ENCODE measurements at places on chromosomes 4 and X. TPM values are rescaled to one million over a fixed set of nuclear protein-coding genes. Genes with fewer than 3 reads are reported as not detected.

GRCh38 chr4:47690611-47691010, 147.3 kb downstream of the CORIN start:
- no peak for DNase-seq

GRCh38 chr4:152099061-152099425, 338.2 kb upstream of the GATB start:
- DNase-seq: no peak

DNA sequence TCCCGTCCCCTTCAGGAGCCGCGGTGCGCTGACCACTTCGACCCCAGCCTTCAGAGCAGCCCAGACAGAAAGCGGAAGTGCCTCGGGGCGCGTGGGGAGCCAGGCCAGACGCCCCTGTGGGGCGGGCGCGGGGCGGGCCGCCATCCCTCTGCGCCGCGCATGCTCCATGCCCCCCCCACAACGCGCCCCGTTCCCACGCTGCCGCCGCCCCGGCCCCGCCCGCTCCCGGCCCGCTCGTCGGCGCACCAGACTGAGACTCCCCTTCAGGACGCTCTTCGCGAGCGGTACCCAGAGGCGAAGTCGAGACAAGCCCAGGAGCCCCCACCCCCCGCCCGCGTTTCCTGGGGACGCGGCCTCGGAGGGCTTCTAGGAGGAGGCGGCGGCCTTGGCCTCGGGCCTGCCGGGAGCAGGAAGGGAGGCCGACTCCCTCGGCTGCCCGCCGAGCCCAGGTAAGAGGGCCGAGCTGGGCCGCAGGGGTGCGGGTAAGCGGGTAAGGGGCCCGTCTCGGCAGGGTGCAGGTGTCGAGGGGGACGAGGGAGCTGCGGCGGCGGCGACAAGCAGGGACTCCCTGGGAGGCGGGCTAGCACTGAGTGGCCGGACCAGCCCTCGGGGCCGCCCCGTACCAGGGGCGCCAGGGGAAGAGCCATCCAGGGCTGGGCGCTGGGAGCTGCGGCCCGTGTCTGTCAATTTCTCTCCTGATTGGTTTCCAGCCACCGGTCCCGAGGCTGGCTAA, at the start of gene ZFP92:
Gene ZFP92 (plus strand): TSS at position 218 of the 733 bp plus-strand sequence. CDS start 6,851 bp downstream, outside the sequence.
- DNase-seq: peak; percentile 56

Gene SPOCK3
- not detected for total RNA-seq

Gene MAGED4
- total RNA-seq: 1.3 TPM

Gene CXCL3
- 0.88 TPM for total RNA-seq

DNA sequence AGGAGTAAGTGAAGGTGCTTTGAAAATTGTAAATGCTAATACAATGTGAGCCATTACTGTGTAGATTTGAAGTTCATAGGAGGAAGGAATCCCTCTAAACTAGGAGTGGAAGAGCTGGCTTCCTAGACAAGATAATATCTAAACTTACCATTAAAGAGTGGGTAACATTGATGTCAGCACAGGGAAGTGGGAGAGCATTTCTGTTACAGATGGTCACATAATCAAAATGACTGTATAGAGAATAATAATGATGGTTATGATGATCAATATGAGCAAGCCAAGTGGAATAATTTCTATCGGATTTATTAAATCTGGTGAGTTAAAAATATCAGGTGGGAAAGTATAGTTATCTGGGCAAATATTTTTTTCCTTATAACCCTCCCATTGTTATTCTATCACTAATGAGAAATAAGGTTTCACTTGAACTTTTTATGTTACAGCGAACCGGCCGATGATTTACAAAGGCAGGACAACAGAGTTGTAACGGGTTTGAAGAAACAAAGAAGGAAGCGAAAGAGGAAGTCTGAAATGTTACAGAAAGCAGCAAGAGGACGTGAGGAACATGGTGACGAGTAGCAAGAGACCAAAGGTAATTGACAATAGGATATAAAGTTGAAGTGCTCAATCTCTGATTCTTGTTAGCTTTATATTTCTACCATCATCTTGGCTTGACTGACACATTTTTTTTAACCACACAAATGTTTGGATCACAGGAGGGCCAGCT, 43.5 kb downstream of the FMR1NB start:
- no peak for DNase-seq

DNA sequence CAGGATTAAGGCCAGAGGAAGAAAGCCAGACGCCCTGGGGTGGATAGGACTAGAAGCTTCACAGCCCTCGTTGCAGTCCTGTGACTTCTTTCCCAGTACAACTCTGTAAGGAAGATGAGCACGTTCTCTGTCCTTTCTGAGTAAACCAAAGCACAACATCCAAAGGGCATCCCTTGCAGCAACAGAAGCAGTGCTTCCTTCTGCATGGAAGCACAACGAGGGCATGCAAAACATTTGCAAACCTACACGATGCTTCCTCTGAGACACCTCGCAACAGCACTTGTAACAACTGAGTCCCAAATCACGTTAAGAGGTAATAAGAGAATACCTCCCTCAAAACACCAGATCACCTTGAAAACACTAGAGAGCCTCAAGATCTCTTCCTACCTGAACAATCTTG, 335.7 kb upstream of the RASGEF1B start:
- DNase-seq: no peak

- DNase-seq: no peak
Measured at GRCh38 chr4:76969495-76969894, 19.9 kb downstream of the SEPTIN11 start.

DNA sequence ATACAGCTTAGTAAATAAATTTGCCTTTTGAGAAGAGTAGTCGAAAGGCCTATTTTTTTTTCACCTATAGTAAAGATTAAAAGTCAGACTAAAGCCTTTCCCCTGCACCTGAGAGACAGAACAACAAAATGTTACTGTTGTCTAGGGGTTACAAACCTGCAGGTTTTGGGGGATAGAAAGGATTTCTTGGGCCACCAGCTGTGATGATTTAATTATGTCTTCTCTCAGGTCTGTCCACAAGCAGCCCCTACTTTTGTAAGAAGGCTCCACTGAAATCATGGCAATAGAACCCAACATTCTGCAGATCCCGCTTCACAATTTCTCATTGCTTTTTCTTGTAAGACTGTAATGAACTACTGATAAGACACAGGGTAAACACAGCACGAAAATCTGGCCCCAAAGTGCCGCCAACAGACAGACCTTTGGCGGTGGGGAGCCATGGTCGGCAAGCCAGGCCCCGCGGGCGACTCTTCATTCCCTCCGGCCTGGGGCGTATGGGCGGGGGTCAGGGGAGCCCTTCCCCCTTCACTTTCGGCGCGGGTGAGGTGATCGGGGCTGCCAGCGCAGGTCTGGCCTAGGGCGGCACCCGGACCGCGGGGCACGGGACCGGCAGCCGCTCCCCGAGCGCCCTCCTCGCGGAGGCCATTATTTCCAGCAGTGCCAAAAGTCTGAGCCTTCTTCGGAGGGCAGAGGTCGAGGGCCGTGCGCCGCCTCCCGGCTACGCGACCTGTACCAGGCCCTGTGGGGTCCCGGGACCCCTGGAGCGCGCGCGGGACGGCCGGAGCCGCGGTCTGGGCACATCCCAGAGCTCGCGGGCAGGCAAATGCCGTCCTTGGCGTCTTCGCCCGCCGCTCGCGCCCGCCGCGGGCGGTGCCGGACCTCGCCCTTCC, 812 bp upstream of the KDM6A start:
- no peak for DNase-seq

Gene STATH
- not detected for total RNA-seq
